ENCODE measurements at places on chromosomes 12 and 14. TPM values are rescaled to one million over a fixed set of nuclear protein-coding genes. Genes with fewer than 3 reads are reported as not detected.

The HOXC4 gene
- 0.71 TPM for total RNA-seq

GRCh38 chr12:15738438-15739015, 50.7 kb downstream of the EPS8 start:
- H3K4me3 ChIP-seq: no peak overlapping the region
- no peak overlapping the region for H3K27ac ChIP-seq
- H3K27me3 ChIP-seq: no peaks in the 10 kb centered on the region
- H3K4me1 ChIP-seq: peaks cover 30% of the 10 kb centered on the region

GRCh38 chr12:124299628-124300388, 4.9 kb downstream of the RFLNA start:
- no peak for DNase-seq
- no peaks in the 10 kb centered on the region for H3K36me3 ChIP-seq
- no peak overlapping the region for H3K27ac ChIP-seq
- peaks cover 6% of the 10 kb centered on the region for H3K27me3 ChIP-seq

DNA sequence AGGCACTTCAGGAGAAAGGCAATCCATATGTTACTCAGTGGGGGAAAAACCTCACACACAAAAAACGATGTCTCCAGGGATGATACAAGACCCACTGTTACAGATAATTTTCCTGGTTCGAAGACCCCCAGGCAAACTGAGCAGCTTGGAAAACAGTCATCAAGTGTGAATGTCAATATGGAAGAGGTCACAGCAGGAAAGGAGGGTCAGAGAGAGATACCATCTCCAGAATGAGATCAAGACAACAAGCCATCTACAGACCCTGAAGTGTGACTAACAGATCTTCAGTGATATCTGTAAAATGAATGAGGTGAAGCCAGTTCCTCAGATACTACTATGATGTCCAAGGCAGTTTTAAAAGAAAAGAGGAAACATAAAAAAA, 28.6 kb downstream of the GNS start:
- peaks cover 57% of the 10 kb centered on the region for H3K36me3 ChIP-seq
- H3K27me3 ChIP-seq: no peaks in the 10 kb centered on the region
- peaks cover 7% of the 10 kb centered on the region for H3K4me1 ChIP-seq
- no peak for DNase-seq
- peak overlapping the region; percentile 21 for H3K27ac ChIP-seq

The GEMIN2 gene
- total RNA-seq: 17.7 TPM

The NOXRED1 gene
- not detected for total RNA-seq

- no peak overlapping the region for H3K27ac ChIP-seq
- H3K27me3 ChIP-seq: no peaks in the 10 kb centered on the region
- H3K4me3 ChIP-seq: no peak overlapping the region
- DNase-seq: no peak
These were observed 19.2 kb downstream of the PACS2 start for GRCh38 chr14:105333613-105334364.

The TAS2R43 gene
- 10.0 TPM for total RNA-seq

- H3K27me3 ChIP-seq: no peaks in the 10 kb centered on the region
- no peak overlapping the region for H3K4me3 ChIP-seq
- H3K36me3 ChIP-seq: no peaks in the 10 kb centered on the region
- peaks cover 19% of the 10 kb centered on the region for H3K4me1 ChIP-seq
- no peak overlapping the region for H3K27ac ChIP-seq
- no peak for DNase-seq
These were observed 41.7 kb downstream of the RIC8B start for GRCh38 chr12:106816231-106816630.
